IPS-NIHi11 (cell line): ENCODE measurements at places on chromosomes 2 and 18.
A peak's percentile ranks its signal among the peaks of the same experiment; 100 is the strongest.

- DNase-seq = no peak
Measured at GRCh38 chr2:237068005-237068576, 17.6 kb upstream of the COPS8 start.

DNA sequence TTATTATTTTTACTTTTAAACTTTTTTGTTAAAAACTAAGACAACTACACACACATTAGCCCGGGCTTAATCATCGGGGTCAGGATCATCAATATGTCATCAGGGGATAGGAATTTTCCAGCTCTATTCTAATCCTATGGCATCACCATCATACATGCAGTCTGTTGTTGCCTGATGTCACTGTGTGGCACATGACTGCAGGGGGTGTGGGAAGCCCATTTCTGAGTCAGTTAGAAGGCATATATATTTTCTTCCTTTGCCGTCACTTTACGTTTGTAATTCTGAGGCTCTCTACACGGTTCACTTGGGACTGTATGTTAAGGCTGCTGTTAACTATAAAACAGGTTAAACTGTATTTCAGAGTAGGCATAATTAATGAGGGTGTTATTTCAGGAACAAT lies 144.4 kb upstream of the ITGA6 start:
- no peak for DNase-seq

DNA sequence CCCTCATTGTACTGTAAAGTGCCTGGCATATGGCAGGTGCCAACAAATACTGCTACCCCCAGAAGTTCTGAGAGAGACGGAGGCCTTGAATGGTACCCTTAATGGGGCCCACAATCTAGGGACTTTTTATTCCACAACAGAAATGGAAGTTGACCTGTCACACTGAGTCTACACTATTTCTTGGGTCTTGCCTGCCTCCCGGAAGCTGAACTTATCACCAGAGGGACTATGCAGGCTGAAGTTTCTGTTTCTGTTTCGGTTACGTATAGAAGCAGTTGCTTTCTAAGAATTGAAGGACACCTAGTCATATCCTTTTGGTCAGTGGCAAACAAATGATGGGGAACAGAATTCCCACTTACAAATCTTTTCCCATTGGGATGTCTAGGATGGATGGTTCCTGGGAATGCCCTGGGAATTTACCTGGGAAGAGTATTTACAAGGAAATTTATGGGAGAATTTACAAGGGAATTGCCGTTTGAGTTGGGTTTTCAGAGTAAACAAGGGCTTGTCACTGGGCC lies 74.2 kb downstream of the HS1BP3 start:
- DNase-seq = no peak

GRCh38 chr2:71078624-71079023 lies 10.2 kb downstream of the NAGK start:
- no peak for DNase-seq

DNA sequence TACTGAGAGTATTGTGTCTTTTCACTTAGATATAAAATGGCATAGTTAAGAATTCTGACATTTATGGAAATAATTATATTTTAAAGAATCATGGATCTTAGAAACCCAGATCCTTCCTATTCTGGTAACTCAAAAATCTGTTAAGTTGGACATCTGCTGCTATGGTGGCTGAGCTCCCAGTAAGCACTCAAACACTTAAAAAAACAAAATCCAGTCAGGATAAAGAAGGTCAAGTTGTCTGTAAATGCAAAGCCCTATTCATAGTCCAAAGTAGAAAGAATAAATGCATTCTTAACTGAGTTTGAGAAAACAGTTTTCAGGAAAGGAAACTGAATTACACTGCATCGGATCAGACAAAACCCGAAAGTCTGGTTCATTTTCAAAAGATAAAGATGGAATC lies 35.6 kb downstream of the EIF2AK3 start:
- no peak for DNase-seq

- no peak for DNase-seq
Measured at GRCh38 chr2:57842531-57842930, 204.1 kb upstream of the VRK2 start.

DNA sequence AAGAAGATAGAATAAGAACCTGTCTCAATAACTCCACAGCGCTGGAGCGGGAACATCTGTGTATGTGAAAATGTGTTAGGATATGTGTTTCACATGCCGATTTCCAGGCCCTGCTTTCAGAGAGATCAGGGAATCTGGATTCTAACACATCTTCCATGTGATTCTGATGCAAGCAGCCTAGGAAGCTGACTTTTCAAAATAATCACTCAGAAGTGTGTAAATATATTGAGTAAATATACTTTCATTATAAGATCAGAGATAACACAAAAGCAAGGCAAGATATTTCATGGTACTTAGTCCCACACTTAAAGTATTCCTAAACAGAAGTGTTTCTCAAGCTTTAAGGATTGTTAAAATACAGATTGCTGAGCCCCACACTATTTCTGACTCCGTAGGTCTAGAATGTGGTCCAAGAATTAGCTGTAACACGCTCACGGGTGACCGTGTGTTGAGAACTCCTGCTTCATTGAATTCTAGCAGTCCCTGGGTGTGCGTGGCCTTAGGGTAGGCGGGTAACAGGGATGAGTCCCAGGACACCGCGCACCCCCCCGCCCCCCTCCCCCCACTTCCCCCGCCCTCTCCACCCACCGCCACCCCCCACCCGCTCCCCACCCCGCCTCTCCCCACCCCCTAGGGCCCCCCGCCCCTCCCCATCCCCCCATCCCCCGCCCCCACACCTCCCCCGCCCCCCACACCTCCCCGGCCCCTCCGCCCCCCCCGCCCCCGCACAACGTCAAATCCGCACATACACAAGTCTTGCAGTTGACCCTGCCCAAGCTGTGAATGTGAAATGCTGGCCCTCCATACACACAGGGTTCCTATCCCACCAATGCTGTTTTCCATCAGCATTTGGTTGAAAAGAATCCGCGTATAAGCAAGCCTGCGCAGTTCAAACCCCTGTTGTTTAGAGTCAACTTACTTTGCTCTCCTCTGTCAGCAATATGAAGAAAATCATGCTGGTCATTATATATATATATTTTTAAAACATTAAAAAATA lies 94.2 kb upstream of the SLC39A10 start:
- peak; percentile 15 for DNase-seq

DNA sequence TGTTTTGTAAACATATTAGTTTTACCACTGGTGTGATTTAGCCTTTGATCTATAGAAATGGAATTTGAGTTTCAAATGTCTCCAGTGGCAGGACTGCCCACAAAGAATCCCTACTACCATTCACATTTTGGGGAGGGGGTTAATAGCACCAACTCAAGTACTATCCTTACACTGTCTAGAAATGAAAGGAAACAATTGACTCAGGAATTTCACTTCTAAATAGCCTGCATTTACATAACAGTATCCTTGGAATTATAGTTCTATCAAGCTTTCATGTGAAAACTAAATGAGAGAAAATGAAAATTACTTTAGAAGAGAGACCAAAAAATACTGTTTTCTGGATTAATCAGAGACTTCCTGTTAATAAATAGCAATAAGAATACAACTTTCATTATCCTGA lies 7.5 kb upstream of the CCDC93 start:
- DNase-seq = no peak

DNA sequence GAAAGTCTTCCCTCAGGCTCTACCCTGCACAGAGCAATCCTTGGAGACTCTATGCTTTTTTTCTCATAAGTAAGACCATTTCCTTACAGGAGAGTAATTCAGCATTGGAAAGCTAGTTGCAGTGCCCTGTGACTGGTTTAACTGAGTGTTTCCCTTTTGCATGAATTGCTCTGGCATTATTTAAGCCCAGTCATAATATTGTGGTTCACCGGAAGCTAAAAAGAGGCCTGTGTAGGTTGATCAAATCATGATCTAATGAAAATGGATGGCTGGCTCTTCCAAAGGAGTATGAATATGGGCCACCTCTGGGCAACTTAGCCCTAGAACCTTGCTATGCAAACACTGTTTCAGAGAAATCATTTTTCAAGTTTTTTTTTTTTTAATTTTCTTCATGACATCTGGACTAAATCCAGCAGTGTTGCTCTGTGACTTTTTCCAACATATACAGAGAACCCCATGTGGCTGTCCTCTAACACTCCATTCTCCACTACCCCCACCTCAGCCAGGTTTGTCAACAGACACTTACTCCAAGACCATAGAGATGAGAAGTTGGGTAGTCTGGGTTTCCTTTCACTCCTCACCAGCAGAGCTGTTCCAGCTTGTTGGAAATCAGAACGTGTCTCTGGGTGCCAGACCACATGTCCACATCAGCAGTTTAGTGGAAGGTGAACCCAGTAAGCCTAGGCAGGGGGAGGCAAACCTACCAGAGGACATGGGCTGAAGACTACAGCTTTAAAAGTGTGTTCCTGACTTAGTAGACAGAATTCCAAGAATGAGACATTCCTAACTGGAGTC lies 175.2 kb upstream of the SLC14A2 start:
- no peak for DNase-seq

DNA sequence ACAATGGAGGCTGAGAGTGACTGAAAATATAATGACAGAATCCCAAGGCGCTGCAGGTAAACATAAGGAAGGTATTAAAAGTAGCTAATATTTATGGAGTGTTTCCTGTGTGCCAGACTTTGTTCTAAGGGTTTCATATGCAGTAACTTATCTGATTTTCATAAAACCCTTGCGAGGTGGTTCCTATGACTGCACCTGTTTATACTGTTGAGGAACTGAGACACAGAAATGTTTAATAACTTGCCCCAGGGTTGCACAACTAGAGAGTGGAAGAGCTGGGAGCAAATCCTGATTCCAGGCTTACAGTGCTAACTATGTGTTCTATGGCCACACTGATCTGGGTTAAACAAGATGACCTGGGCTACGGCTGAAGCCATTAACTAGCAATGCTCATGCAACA lies 2.4 kb downstream of the SP110 start:
- DNase-seq = no peak

GRCh38 chr18:22928339-22928738 lies 4.8 kb upstream of the RBBP8 start:
- DNase-seq = no peak

- no peak for DNase-seq
Measured at GRCh38 chr18:37872562-37872961, 307.0 kb upstream of the CELF4 start.

- DNase-seq = no peak
Measured at GRCh38 chr2:23503682-23504081, 118.7 kb downstream of the KLHL29 start.

GRCh38 chr2:177262092-177262491 lies 2.4 kb downstream of the NFE2L2 start:
- DNase-seq = no peak

DNA sequence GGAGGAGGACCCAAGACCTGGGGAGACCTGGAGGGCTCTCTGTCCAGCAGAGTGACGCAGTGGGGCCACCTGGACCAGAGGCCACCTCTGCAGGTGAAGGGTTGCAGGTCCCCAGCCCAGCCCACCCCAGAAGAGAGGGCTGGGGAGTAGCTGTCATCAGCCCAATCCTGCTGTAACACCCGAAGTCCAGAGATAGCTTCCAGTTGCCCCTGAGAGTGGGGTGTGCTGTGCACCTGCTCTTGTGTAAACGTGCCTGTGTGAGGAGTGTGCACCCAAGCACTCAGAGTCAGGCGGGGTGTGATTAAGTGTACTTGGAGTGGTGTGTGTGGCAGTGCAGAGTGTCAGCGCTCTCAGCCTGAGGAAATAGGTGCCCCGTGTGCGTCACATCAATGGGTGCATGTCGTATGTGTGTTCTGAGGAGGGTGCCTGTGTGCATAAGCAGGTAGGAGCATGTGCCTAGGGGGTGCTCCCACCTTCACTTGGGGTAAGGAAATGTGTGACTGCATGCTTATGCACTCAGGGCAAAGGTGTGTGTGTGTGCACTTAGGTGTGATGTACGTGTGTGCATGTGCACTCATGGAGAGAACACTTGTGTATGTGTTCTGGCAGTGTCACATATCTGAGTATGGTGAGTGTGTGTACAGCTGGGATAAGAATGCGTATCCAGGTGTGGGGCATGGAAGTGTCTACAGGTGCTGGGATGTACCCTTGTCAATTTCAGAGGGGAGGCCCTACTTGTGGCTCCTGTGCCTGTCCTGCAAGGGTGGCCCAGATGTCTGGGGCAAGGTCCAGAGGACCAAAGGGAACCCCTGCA lies 672 bp downstream of the ATP6V1B1 start:
- DNase-seq = no peak

- no peak for DNase-seq
Measured at GRCh38 chr2:147789720-147790119, 55.1 kb upstream of the ACVR2A start.

- no peak for DNase-seq
Measured at GRCh38 chr2:86520153-86520552, 43.1 kb downstream of the CHMP3 start.

DNA sequence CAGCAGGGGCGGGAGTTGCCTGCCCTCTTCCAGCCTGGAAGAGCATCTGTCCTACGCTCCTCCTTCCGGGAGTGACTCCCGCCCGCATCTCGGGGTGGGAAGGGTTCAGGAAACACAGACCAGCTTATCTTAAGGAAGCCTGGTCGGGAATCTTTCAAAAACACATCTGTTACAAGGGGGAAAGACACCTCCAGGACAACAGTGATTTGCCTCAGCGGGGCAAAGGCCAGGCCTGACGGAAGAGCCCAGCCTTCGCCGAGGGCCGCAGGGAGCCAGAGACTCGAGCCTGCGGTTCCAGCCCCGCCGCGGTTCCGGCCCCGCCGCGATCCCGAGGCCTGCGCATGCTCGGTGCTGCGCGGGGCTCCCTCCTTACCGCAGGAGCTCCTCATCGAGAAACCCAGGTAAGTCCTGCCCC lies 38.1 kb upstream of the TGIF1 start:
- no peak for DNase-seq

DNA sequence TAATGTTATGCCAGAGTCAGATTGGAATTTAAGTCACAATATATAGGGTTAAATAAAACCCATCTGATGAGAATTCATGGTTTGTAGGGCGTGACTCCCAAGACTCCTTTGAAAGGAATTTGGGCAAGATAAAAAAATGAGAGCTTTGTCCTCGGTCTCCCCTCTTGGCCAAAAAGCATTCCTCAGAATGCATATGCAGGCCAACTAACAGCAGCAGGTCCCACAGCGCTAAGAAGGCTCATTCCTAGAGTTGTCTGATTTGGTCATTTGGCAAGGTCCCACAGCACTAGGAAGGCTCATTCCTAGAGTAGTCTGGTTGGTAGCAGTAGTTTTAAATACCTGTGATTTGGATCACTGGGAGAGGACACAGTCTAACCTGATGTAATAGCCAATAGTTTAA lies 106.3 kb upstream of the B3GNT2 start:
- DNase-seq = no peak

DNA sequence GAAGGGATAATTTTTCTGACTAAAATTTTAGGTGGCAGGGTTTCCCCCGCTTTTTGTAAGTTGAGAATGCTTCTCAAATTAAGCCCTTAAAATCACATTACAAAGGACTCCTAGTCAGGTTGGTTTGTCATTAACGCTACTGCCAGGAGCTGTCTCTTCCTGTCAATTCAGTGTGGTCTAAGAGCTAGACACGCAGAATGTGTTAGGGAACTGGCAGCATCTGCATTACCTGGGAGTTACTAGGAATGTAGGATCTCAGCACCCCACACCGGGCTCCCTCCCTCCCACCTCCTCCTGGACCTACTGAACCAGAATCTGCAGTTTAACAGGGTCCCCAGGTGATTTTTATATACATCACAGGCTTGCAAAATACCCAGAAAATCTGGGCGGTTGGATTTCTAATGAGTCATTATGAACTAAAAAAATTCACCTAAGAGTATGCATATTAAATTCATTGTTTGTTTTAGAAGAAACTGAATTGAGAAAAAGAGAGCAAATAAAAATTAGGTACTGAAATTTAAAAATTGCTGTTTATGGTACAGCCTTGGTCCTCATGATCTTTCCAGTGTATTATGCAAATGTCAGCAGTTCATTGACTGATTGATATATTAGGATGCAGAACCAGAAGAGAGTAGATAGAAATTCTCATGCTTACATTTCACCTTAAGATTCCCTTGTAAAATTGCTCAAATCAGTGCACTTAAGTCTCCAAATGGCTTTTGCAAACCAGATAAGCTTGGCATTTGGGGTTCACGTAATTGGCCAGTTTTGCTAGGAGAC lies 130.9 kb upstream of the ITGA6 start:
- peak; percentile 24 for DNase-seq
